ENCODE measurements at places on chromosomes 2 and 18.

DNA sequence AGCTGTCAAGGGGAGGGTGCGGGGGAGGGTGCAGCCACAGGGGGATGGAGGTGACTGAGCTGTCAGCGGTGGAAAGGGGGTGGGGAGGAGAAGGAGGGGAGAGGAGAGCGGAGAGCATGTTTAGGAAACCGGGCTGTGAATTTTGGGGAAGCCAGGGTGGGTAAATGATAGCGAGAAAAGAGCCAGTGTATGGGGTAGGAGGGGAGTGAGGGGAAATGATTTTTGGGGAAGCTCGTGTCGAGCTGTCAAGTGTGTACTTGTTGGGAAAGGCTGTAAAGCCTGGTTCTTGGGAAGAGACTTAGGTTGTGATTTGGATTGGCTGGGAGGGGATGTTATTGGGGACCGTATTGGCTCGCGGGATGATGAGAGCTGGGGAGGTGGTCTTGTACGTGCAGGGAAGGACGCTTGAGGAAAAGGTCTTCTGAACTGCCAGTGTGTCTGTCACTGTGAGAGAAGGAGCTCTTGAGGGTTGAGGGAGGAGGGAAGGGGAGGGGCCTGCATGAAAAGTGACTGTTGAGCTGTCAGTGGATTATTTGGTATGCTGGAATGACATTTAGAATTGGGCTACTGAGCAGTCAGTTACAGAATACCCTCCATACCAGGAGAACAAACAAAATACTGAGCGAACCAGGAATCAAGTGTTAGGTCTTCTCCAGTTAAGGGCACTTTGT, 1.0 kb downstream of the UBR3 start:
- peak; percentile 50 for ATAC-seq

DNA sequence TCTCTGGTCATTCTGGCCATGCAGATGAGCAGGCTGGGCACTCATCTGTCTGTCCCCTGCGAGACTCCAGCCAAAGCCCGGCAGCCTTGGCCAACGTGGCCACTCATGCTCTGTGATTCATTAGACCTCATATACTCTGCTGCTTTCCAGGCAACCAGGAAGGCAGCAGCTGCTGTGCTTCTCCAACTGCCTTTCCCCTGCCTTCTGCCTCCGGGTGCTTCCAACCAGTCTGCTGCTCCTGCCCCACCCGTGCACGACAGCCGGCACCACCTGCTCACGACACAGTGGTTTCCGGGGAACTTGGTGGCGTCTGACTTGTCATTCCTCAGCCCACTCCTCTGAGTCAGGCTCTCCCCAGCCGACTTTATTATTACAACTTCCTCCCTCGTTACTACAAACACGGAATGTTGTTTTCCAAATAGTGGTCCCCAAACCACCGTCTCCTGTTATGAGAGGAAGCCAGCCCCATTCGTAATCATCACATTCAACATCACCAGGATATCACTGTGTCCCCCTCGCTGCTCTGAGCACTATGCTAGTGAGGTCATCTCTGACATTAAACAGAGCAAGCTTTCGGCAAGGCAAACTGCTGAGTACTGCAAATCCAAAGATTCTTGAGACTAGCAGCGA, 392.4 kb downstream of the ALK start:
- ATAC-seq = no peak

DNA sequence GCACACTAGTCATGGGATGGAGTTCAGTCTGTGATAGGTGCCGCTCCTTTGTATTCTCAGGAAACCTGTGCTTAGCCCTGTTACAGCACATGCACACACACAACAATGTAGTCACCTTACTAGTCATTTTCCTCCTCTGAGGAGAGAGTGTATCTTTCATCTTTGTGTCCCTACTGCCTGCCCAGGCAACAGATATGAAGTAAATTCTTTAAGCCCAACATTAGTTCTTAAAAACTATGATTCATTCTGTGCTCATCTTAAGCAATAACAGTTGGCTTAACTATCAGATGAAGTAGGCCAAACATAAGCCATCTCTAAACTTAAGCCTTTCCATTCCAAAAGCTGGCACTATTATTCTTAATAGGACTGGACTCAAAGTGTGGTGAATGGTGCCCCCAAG, 186.5 kb downstream of the LNPK start:
- no peak for ATAC-seq

DNA sequence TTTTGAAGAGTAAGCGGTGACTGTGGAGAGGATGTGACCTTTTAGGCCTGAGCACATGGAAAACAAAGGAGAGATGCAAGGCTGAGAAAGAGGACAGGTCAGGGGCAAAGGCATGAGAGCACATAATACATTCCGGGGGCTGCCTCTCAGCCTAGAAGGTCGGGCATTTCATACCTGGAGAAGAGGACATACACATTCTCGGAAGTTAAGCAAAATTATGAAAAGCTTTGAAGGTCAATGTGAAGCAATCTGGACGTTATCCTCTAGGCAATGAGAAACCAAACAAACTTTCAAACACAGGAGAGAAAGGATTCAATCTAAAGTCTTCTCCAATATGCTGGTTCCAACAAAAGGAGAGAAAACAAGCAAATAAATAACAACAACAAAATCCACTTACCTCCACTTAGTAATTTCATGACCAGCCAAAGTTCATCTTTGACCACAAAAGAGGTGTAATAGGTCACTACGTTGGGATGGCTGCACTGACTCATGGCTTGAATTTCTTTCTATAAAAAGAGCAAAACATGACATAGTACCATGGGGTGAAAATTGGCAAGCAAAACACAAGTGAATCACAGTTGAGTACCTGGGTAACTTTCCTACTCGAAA, 80.4 kb downstream of the STK39 start:
- ATAC-seq = peak; percentile 74

DNA sequence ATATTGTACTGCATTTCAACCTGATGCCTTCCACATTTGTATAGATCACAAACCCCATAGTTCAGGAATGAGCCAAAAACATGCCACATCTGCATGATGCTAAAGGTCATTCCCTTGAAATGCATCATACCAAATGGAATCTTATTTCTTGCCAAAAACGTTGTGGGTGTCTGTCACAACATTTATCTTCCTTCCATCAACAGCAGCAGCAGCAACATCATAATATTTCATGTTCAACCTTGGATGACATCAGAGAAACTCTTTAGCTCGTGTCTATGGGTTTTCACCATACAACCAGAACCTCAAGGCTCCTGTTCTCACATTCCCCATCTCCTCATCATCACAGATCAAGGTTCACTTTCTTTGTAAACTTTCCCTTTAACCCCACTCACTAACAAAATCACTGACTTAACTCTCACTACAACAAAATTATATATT, 221.3 kb upstream of the CTAGE1 start:
- no peak for ATAC-seq
